Tracheal epithelial cell (primary cell): ENCODE measurements at places on chromosomes 11 and 22. TPM values are rescaled to one million over a fixed set of nuclear protein-coding genes. Genes with fewer than 3 reads are reported as not detected.

SLC22A8 gene
- total RNA-seq, result not detected in 2 replicates

DDX6 gene
- 81.0 and 95.3 TPM in 2 replicates for total RNA-seq

LINC01488 gene
- not detected in 2 replicates for total RNA-seq

GSC2 gene
- total RNA-seq, result not detected in 2 replicates

TYR gene
- total RNA-seq, result not detected in 2 replicates

MAPK12 gene
- total RNA-seq, result 11.7 and 27.7 TPM in 2 replicates

PNPLA3 gene
- total RNA-seq, result 3.0 and 3.1 TPM in 2 replicates

APOBEC3G gene
- total RNA-seq, result 4.6 and 9.6 TPM in 2 replicates

RPL3 gene
- 3,007 and 3,258 TPM in 2 replicates for total RNA-seq

LRRC55 gene
- total RNA-seq, result not detected in 2 replicates

OR5AS1 gene
- total RNA-seq, result under 0.01 TPM in 1 of 2 replicates, not detected in the other

TMEM151A gene
- total RNA-seq, result not detected in 2 replicates

HEPHL1 gene
- total RNA-seq, result 0.21 and 2.2 TPM in 2 replicates

APIP gene
- total RNA-seq, result 14.5 and 14.9 TPM in 2 replicates

C22orf31 gene
- not detected in 2 replicates for total RNA-seq

SEPTIN5 gene
- 4.7 and 26.5 TPM in 2 replicates for total RNA-seq

NCR3LG1 gene
- total RNA-seq, result 2.6 and 2.9 TPM in 2 replicates

PPFIBP2 gene
- 8.0 and 14.9 TPM in 2 replicates for total RNA-seq

RFPL1 gene
- not detected in 2 replicates for total RNA-seq
